ENCODE measurements at places on chromosomes 7 and 10. TPM values are rescaled to one million over a fixed set of nuclear protein-coding genes. Genes with fewer than 3 reads are reported as not detected.

DNA sequence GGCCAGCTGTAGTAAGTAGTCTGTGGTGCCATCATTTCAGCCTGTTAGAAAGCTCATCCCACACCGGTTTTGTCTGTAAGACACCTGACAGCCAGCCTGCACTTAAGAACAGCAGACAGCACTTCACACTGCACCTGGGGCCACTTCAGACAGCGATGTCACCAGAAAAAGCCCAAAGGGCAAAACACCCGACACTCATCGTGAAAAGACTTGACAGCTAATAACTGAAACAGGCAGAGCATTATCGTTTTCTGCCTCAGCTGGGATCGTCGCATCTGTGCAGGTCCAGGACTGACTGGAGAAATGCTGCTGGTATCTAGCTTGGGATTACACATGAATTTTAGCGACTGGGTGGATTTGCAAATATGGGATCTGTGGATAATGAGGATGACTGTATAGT is 16.8 kb upstream of the LAT2 start:
- DNase-seq = no peak

GRCh38 chr7:14209896-14210484 is 220.5 kb upstream of the ETV1 start:
- no peak for DNase-seq

The LEP gene
- 0.30 TPM for total RNA-seq

The OR6V1 gene
- total RNA-seq = not detected

- no peak for DNase-seq
These were observed 85.8 kb downstream of the PROSER2 start for GRCh38 chr10:11908991-11909390.

- DNase-seq = peak; percentile 92
These were observed at the start of gene ANXA11 for GRCh38 chr10:80205477-80206276. Gene ANXA11 (minus strand): TSS chr10:80205537. CDS start chr10:80172861, 32,676 bp downstream.

DNA sequence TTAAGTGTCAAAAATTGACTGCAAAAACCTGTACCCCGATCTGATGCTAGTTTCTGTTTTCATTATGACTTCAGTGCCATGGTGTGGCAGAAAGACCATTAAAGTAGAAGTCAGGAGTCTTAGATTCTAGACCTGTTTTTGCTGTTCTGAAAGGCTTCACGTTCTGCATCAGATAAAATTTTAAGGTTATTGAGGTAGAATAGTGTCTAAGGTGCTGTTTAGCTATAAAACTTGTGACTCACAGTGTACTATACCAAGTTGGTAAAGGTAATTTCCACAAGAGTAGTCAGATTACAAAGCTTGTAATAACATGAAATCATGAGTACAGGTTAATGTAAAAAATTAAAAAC is 38.6 kb downstream of the ZNRF2 start:
- no peak for DNase-seq

The NPC1L1 gene
- 0.19 TPM for total RNA-seq

DNA sequence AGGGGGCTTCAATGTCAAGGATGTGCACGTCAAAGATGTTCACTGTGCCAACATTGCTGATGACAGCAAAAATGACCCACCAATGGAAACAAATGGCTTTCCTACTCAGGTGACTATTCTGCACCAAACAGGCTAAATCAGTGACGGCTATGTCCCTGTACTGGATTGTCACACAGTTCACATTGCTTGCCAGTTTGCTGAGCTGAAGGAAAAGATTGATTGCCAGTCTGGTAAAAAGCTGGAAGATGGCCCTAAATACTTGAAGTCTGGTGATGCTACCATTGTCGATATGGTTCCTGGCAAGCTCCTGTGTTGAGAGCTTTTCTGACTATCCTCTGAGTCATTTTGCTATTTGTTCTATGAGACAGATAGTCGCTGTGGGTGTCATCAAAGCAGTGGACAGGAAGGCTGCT is 202.2 kb upstream of the ETV1 start:
- no peak for DNase-seq

The SEPTIN7 gene
- 232 TPM for total RNA-seq

GRCh38 chr10:58544135-58544534 is 31.5 kb downstream of the BICC1 start:
- no peak for DNase-seq

- DNase-seq = no peak
These were observed 25.0 kb downstream of the ADARB2 start for GRCh38 chr10:1712314-1712713.

DNA sequence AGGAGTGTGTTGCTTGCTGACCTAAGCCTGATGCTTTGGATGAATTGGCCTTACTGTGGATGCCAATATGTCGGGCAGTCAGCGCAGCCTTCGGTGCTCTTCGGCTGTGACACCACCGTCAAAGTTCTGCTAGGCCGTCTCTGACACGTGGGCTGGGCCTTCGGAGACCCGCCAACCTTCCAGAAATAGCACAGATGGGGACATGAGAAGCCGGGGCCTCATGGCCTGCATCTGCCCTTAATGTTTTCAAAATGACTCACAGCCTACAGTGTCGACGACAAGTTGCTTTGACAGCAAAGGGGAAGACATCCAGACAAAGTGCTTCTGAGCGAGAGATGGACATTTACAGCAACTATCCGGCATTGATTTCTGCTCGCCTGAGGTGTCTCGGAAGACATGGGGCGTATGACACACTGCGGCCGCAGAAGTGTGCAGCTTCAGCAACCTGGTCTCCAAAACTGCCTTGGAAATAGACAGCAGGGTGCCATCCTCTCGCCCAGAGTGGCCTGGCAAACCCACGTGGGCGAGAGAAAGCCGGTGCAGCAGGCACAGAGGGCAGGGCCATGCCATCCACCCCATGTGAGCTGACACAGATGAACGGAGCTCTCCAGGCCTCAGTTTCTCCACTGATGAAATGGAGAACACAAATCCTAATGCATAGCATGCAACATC is 94.0 kb upstream of the PPP2R2D start:
- DNase-seq = peak; percentile 63

The NEURL1 gene
- total RNA-seq = 0.54 TPM

The ADAMTS14 gene
- 0.81 TPM for total RNA-seq

DNA sequence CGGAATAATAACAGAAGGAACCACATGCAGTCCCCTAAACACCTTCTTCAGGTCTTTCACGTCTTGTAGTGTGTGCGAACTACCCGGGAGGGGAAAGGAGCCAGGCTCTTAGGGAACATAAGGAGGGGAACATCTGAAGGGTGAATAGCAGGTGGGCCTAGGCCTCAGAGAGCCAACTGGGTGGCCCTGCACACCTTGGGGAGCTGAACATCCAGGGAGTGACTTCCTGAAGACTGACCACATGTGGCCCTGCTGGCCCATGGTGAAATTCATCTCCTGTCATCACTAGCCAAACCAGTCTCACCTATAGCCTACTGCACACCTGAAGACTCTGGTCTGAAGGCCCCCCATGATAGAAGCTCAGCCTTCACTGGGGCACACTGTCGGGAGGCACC is 5.6 kb downstream of the CALML3 start:
- DNase-seq = peak; percentile 61

DNA sequence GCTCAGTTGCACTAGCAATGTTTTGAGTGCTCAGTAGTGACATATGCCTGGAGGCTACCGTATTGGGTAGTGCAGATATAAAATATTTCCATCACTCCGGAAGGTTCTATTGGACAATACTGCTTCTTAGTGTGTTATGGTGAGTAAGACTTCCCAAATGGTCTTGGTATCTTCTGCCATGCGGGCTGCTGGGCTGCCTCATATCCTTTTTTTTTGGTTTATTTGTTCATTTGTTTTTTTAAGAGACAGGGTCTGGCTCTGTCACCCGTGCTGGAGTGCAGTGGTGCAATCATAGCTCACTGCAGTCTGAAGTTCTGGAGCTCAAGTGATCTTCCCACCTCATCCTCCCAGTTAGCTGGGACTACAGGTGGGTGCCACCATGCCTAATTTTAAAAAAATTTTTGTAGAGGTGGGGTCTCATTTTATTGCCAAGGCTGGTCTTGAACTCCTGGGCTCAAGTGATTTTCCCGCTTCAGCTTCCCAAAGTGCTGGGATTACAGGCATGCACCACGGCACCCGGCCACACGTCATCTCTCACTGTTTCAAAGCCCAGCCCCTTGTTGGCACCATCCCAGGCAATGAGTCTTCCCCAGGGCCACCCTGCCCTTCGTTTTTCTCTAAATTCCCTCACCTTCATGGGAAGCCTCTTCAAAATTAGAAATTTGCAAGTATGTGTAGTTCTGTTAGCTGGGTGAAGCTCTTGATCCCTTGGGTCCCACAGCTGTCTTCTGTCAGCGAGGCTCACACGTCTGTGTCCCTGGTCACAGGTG is 111.0 kb upstream of the KLF14 start:
- no peak for DNase-seq

- no peak for DNase-seq
These were observed 295.9 kb upstream of the ZNF32 start for GRCh38 chr10:43944381-43945093.

DNA sequence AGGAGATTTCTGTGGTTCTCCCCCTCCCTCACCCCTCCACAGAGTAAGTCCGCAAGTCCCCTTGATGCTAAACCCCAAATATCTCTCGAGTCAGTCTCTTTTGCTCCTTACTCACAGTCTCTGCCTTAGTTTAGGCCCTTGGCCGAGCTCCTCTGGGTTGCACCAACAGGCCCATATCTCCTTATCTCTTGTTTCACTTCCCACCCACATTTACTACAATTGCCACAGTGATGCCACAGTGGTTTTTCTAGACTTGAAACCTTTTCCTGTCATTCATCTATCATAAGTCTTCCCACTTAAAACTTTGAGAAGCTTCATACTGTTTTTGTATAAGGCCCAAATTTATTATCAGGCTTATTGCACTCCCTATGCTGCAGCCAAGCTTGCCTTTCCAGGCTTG is 23.4 kb upstream of the NME8 start:
- no peak for DNase-seq

The ANKRD30A gene
- not detected for total RNA-seq

DNA sequence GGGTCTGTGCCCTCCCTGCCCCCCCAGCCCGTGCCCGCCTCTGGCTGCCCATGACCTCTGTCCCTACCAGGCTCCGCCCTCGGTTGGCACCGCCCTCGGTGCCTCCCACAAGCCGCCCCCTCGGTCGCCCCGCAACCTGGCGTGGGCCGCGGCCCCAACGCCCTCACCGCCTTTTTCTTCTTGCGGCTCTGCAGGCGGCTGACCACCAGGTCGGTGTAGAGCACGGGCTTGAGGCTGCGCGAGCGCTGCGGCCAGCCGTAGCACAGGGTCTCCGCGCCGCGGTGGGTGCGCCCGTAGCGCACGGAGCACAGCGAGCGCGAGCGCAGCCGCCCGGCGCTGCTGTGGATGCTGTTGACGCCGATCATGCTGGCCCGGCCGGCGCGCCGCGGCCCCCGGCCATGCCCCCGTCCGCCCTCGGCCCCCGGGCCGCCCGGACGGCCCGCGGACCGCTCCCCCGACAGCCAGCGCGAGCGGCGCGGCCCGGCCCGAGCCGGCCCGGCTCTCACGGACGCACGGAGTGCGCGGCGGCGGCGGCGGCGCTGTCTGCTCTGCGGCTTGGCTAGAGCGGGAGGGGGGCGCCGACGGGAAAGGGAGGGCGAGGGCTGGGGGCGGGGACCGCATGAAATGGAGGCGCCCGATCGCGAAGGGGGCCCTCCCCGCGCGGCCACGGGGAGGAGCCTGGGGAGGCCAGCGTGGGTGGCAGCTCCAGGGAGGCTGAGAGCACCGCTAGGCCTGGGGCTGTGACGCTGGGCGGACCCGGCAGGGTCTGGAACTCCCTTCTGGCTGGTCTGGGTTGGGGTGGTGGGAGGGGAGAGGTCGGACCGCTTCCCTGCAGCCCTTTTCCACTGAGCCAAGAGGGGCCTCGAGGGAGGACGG is 9.6 kb downstream of the PSD start:
- no peak for DNase-seq

- DNase-seq = no peak
These were observed 197.8 kb upstream of the TCF7L2 start for GRCh38 chr10:112752288-112752687.

Measured in cardiac septum (tissue), 1 donor.